ENCODE measurements at places on chromosomes 6 and 20.
A peak's percentile ranks its signal among the peaks of the same experiment; 100 is the strongest.

- DNase-seq, result no peak
Measured at GRCh38 chr6:106903299-106903698, 71.2 kb downstream of the CD24 start.

DNA sequence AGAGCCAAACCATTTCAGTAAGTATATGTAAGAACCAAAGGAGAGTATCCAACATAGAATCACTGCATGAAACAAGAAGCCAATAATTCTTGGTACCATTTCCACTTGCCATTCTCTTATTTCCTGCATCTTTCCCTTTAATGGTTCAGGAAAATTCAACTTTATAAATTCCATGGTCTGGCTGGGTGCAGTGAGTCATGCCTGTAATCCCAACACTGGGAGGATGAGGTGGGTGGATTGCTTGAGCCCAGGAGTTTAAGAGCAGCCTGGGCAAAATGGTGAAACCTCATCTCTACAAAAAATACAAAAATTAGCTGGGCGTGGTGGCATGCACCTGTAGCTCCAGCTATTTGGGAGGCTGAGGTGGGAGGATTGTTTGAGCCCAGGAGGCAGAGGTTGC, 21.2 kb downstream of the NHLRC1 start:
- no peak for DNase-seq

DNA sequence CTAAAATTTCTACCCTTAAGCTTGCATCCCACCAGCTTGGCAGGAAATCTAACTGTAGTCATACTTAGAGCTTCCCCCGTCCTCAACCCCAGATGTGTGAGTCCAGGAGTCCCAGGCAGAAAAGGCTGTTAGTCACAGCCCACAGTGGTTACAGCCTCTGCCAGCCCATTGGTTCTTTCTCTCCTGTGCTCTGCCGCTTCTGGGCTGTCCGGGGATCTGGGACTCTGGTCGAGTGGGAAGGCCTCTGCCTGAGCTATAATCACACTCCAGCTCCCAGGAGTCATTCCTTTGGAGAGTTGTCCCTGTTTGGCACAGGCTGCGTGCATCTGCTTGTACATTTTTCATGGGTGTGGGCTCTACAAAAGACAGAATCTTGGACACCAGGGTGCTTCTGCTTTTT, 45.6 kb upstream of the FYN start:
- DNase-seq, result no peak

DNA sequence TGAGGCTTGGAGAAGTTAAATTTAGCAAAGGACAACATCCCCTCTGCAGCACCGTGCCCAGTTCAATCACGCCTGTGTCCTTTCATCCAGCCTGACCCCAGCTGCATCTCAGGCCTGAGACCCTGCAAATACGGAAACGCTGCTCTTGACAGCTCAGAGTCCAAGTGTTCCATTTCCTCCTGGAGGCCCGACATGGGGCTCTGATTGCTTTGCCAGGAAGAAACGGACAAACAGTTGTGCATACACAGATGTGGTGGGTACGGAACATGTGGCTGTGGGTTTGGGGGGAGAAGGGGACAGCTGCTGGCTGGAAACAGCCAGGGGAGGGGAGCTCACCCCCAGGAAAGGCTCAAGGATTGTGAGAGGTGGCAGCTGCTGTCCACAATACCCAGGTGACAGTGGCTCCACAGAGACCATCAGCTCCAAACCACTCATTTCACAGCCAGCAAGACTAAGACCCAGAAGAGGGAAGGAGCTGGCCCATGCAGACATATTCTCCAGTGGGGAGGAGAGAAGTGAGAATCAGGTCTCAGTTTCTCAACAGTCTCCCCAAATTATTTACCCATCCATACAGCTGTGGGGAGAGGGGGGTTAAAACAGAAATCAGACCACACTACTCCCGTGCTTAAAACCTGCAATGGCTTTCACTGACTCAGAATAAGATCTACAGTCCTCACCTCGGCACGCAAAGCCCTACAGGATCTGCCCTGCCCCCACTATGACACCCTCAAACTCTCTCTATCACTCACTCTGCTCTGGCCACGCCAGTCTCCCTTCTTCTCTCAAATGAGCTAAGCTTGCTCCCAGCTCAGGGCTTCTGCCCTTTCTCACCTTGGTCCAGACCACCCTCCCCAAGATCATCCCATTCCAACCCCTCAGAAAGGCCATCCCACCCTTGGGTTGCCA, 89.1 kb downstream of the PREX1 start:
- no peak for DNase-seq

DNA sequence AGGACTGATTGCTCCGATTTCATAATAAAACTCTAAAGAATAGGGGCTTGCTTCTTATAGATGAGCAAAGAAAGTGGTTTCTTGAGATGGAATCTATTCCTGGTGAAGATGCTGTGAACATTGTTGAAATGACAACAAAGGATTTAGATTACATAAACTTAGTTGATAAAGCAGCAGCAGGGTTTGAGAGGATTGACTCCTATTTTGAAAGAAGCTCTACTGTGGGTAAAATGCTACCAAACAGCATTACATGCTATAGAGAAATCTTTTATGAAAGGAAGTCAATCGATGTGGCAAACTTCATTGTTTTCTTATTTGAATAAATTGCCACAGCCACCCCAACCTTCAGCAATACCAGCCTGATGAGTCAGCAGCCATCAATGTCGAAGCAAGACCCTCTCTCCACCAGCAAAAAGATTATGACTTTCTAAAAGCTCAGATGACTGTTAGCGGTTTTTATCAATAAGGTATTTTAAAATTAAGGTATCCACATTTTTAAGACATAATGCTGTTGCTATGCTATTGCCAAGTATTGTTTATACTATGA, 12.7 kb upstream of the MTRF1L start:
- no peak for DNase-seq

DNA sequence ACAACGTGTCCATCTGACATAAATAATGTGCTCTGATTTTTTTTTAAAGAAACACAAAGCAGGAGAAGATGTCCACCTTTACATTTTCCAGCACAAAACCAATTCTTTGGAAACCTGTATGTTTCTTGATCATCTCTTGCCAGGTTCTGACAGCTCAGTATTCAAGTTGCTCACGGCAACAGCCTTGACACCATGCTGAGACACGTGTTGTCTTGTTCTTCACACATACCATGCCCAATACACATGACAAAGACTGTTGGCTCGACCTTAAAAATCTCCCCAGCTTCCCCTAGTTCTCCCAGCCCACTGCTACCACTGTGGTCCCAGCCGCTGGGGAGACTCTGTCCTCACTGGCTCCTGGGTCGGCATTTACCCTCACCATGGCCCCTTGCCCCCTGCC, 518.9 kb downstream of the PREX1 start:
- no peak for DNase-seq

GRCh38 chr20:37939701-37940560, 37.0 kb downstream of the VSTM2L start:
- DNase-seq, result peak; percentile 46

DNA sequence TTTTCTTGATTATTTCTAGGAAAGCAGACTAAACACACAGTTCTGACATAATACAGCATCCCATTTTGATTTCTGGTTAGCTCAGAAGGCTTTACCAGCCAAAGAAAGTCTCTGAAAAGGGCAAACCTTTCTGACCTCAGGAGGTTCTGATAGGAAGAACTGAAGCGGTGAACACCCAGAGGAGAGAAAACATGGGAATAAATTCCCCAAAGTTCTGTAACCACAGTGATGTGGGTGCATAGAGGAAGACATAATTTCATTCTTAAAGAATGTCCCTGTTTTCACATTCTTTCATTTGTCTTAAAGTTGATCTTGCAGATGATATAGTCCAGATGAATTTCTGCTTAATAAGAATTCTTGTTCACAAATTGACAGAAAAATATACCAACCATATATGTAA, 60.3 kb downstream of the RSPO3 start:
- no peak for DNase-seq

- no peak for DNase-seq
Measured at GRCh38 chr6:24426729-24427446, 24.2 kb downstream of the MRS2 start.

DNA sequence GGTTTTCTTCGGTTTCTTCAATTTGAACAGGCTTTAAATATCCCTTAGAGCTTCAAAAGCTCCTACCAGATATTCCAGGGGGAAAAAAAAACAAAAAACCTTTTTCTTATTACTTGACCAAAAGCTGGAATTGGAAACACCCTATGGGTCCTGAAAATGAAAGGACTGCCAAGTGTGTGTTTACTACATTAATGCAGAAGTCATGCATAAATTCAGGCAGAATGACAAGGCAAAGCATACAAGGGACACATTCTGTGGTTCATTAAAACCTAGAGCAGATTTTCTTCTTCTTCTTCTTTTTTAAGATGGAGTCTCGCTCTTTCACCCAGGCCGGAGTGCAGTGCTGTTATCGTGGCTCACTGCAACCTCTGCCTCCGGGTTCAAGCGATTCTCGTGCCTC, 119.1 kb downstream of the GMDS start:
- no peak for DNase-seq

Measured in NCI-H524 (cell line).